Activated naive CD4-positive, alpha-beta T cell treated with anti-CD3 and anti-CD28 coated beads for 36 hours (primary cell): ENCODE measurements at places on chromosomes 11 and 22. TPM values are rescaled to one million over a fixed set of nuclear protein-coding genes. Genes with fewer than 3 reads are reported as not detected.

The SUSD2 gene
- total RNA-seq, result 0.22 TPM

The TAF6L gene
- 10.5 TPM for total RNA-seq

The KCNJ4 gene
- total RNA-seq, result not detected

The PGAP2 gene
- 38.9 TPM for total RNA-seq
